ENCODE measurements at places on chromosomes 2 and 18.

GRCh38 chr18:13317801-13318200 is 99.2 kb downstream of the LDLRAD4 start:
- DNase-seq: no peak

DNA sequence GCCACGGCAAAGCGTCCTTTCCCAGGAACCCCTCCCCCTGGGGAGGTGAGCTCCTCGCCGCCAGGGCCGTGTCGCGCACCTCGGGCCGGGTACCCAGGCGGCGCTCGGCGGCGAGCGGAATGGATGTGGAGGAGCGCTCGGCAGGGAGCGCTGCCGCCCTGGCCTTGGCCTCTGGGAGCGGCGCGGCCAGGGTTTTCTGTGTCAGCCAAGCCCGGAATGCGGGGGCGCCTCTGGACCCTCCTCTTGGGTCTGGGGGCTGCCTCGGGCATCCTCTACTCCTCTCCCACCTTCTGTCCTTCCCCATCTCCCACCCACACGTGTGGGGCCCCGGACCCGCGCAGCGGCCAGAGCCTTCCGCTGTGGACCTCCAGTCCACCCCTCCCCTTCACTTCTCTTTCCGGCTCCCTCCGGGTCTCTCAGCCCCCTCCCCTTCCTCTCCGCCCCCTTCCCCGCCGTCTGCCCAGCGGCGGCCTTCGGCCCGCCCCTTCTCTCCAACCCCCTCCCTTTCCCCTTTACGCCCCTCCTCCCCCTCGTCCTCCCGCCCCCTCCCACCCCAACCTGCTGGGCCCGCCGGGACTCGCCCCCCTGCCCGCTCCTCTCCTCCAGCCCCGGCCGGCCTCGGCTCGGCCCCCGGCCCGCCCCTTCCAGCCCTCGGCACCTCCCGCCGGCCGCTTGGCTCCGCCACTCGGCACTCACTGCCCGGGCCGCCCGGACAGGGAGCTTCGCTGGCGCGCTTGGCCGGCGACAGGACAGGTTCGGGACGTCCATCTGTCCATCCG is at the start of gene MERTK:
TSS of gene MERTK (plus strand) at position 684 of the 779 bp plus-strand sequence. CDS start 129 bp downstream, outside the sequence.
- DNase-seq: peak; percentile 51

DNA sequence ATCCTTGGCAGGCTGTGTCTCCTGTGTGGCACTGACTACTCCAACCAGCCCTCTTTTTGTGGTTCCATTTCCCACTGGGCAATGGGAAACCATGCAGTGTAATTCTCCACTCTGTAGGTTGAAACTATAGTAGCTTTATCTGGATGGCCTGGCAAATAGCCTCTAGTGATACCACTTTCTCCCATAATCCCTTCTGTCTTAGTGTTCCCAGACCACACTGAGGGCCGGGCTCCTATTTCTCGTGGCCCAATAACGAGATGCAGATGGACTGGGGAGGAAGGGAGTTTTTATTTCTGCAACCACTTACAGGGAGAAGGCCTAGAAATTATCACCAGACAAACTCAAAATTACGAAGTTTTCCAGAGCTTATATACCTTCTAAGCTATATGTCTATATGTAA is 24.7 kb downstream of the SKA1 start:
- DNase-seq: no peak

DNA sequence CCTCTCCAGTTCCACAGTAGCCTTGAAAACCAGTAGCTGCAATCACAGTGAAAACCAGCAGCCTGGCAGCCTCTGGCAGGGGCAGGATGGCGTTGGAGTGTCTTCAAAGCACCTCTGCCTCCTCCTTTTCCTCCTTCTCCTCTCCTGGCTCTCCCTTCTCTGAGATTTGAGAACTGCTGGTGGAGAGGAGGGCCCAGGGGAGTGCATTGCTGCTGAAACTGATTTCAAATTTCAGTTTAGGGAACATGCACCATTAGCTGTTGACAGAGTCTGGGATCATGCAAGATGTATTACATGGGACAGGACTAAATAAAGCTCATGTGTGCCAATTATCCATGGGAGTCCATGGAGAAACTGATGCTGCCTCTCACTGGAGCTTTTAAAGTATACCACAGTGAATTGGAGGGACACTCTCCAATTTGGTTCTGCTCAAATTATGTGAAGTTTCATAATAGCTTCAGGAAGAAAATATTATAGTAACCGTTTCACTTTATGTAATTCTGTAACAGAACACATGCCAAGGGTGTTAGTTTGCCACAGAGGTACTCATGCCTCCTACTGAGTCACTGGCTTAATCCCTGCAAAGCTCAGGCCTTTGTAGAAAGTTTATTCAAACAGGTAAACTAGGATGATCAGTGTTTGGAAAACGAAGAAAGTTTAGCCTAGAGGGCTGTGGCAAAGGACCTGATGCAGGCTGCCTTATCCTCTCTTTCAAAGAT is 146.1 kb downstream of the PRPF40A start:
- no peak for DNase-seq

GRCh38 chr2:206915121-206915520 is 24.2 kb upstream of the CPO start:
- DNase-seq: peak; percentile 16

GRCh38 chr2:2660789-2661355 is 329.8 kb upstream of the MYT1L start:
- DNase-seq: no peak

DNA sequence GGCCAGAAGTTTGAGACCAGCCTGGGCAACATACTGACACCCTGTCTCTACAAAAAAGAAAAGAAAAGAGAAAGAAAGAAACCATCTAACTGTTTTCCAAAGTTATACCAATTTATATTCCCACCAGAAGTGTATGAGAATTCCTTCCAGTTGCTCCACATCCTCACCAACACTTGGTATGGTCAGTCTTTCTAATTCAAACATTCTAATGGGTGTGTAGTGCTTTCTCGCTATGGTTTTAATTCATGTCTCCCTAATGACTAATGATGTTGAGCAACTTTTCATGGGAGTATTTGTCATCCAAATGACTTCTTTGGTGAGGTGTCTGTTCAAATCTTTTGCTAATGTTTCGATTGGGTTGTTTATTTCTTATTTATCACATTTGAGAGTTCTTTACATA is 10.5 kb upstream of the B3GNT7 start:
- DNase-seq: no peak

- DNase-seq: no peak
Measured at GRCh38 chr18:2417861-2418610, 153.3 kb downstream of the METTL4 start.

GRCh38 chr2:525611-526010 is 151.6 kb downstream of the TMEM18 start:
- no peak for DNase-seq

DNA sequence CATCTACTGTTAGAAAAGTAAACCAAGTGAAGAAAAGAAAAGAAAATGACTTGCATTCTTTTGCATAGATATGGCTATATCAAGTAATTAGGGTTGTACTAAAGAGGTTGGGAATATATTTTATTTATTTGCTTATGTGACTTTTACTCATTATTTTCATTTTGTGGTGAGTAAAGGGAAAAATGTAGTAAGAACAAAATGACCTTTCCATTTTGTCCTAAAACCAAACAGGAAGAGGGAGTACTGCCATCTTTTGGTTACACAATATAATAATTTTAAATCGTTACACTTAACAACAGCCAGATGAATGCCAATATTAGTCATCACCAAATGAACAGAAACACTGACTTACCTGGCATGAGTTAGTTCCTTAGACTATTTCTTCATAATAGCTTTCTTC is 47.3 kb upstream of the NDUFV2 start:
- DNase-seq: peak; percentile 26

- no peak for DNase-seq
Measured at GRCh38 chr18:37529296-37529695, 36.3 kb downstream of the CELF4 start.

GRCh38 chr2:42464631-42465030 is 29.2 kb downstream of the KCNG3 start:
- DNase-seq: no peak

DNA sequence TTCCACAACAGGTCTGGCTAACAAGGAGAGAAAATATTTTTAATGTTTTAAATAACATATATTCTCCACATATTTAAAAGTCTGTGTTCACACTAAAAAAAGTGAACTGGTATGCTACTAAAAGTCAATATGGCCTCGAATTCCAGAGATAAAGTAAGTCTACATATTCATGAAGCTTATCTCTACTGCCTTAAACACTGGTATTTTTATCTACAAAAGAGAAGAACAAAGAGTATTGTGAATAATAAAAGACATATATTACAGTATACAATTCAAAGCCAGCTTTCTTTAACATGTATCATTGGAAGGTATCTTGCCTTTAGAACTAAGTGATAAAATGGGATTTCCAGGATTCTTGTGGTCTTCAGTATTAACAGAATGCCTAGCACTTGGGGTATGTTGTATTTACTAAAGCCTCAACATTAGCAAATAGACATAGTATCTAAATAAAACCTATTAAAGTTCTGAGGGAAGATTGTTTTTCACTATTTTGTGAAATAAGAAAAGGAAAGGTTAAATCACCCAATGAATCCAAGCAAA is 302.8 kb upstream of the CCDC68 start:
- DNase-seq: no peak

GRCh38 chr2:61882850-61883249 is 5.6 kb downstream of the CCT4 start:
- no peak for DNase-seq

DNA sequence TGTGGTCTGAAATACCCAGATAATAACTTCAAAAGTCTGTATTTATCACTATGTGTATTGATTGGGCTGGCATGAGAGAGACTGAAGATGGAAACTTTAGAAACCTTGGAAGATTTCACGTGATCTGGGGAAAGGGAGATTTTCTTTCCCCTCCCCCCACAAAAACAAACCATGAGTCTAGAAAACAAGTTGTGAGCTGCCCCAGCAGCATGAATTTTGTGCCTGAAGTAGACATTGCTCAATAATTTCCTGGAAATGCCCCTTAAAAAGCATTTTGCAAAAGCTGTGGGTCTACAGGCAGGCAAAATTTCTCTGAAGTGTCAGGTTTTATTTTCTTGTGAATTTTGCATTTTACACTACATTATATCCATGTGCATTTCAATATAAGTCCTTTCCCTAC is 101.8 kb downstream of the ETAA1 start:
- DNase-seq: no peak

GRCh38 chr18:77001041-77001440 is 131.5 kb downstream of the MBP start:
- DNase-seq: no peak

GRCh38 chr2:218819093-218819492 is 12.5 kb downstream of the PRKAG3 start:
- peak; percentile 44 for DNase-seq

GRCh38 chr2:233691443-233692433 is 952 bp upstream of the UGT1A6 start:
- DNase-seq: no peak

GRCh38 chr2:135870571-135870970 is 5.7 kb downstream of the MCM6 start:
- no peak for DNase-seq

- DNase-seq: no peak
Measured at GRCh38 chr18:62445386-62445917, 77.4 kb upstream of the ZCCHC2 start.

DNA sequence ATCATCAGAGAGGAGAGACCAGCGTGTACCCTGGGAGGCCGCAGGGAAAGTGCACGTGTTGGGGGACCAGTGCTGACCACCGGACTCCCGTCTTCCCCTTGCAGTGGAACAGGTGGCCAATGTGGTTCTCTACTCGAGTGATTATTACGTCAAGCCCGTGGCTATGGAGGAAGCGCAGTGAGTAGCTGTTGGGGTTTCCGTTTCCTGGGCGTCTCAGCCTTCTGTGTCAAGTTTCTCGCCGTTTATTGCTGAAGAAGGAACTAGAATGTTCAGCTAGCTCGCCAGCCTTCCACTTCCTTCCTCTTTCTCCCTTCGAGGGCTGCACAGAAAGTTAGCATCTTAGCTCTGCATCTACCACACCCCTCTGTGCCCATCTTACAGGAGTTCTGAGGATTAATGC is 22.8 kb upstream of the DGKD start:
- peak; percentile 96 for DNase-seq

- DNase-seq: no peak
Measured at GRCh38 chr2:135163306-135163705, 111.2 kb downstream of the RAB3GAP1 start.

GRCh38 chr2:37649518-37649917 is 21.9 kb downstream of the CDC42EP3 start:
- DNase-seq: no peak

DNA sequence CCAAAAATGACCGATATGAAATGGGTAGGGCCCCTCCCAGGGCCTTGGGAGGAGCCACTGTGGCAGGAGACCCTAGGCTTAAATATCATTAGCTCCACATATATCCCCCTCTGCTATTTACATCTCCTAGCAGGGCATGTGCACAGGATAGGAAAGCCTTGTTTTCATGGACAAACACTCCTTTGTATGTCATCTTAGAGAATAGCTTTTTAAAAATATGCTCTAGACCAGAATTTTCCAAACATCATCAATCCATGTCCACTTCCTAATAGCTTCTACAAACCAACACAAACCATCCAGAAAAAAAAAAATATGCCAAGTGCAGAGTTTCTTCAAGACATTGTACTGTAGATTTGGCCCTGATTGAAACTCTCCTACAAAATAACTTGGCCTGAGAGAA is 10.8 kb downstream of the DAPL1 start:
- DNase-seq: no peak

DNA sequence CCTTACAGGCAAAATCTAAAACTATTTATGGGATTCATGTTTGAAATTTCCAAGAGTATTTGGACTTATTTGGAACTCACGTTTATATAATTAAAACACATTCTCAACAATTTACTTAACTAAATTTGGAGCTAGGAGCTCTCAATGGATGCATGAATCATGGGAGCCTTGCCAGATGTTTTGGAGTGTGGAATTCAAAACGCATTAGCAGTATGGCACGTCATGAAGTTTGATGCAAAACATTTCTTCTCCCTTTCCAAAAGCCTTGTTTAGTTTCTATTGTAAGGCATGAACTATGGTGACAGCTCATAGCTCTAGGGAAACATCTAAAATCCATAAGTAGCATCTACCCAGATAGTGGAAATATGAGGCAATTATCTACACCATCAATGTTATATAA is 701.6 kb downstream of the SATB2 start:
- no peak for DNase-seq
